ENCODE measurements at places on chromosomes 1 and 21.
A peak's percentile ranks its signal among the peaks of the same experiment; 100 is the strongest.

- DNase-seq: no peak
Observed at GRCh38 chr1:231883382-231883781, 256.8 kb downstream of the DISC1 start.

DNA sequence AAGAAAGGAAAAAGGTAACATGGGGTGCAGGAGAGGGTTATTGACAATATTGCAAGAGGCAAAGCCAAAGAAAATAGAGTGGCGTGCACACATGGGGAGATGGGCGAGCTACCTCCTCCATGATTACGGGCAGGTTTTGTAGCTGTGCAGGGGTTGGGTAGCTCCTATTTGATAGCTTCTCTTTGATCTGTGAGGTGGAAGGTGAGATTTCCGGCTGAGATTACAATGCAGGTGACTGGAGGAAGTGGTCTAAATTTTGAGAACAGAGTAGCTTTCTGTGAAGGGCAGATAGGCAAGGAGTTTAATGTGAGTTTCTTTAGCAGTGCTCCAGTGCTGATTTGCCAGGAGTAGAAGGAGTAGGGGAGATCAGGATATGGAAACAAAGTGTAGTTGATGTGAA, 263.4 kb downstream of the PLA2G4A start:
- no peak for DNase-seq

DNA sequence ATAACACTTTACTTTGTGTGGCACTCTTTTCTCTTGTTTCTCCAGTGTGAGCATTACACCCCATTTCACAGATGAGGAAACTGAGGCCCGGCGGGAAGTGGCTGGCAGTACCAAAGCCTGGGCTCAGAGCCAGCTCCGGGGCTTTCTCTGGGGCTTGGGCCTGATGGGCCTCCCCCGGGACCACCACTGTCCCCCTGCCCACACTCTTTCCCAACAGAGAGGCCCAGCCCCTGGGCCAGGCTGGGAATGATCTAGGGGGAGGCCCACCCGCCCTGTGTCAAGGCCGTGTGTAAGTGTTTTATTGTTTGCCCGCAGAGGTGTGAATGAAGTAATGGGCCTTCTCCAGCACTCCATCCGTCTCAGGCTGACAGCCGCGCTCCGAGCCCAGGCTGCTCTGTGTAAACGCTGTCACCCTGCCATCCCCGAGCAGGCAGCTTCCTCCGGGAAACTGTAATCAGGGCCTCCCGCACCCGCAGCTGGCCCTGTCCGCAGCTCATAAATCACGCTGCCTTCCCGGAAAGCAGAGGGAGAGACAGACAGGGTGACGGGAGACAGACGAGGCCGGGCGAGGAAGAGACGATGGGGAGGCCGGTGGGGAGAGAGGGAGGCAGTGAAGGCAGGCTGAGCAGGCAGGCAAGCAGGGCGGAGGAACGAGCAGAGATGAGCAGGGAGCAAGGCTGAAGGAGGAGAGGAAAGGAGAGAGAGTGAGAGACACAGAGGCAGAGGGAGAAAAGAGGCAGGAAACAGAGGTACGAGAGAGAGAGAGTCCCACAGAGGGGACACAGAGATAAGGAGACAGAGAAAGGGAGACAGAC, 109.7 kb upstream of the ZBTB40 start:
- peak; percentile 62 for DNase-seq

DNA sequence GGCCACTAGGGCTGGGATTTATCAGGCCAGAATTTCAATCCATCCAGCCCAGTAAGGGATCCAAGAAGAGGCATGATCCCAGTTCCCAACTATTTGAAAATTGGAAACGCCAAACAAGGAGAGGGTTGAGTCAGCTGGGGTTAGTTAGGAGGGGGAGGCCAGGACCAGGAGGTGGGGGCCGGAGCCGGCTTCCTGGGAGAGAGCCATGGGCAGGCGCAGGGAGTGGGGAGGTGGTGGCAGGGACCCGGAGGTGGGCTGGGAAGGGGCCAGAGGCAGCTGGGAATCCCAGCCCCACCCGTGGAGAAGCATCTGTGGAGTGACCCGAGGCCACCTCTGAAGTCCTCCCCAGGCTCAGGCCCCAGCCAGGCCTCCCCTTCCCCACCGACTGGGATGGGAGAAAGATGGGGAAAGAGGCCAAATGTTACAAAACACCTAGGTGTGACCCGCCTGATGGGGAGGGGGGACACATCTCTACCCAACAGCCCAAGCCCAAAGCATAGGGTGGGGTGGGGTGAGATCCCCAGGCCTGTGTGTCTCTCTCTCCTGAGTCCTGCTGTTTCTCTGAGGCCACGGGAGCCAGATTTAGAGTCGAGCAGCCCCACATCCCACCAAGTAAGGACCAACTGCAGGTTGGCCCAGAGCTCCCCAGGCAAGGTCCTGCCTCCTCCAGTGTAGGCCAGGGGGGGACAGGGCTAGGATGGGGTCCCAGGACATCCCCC, 10.1 kb downstream of the HSPG2 start:
- no peak for DNase-seq

- DNase-seq: peak; percentile 38
Observed at GRCh38 chr1:41467673-41468072, 16.8 kb downstream of the EDN2 start.

- no peak for DNase-seq
Observed at GRCh38 chr1:169970114-169970513, 76.4 kb upstream of the SCYL3 start.

DNA sequence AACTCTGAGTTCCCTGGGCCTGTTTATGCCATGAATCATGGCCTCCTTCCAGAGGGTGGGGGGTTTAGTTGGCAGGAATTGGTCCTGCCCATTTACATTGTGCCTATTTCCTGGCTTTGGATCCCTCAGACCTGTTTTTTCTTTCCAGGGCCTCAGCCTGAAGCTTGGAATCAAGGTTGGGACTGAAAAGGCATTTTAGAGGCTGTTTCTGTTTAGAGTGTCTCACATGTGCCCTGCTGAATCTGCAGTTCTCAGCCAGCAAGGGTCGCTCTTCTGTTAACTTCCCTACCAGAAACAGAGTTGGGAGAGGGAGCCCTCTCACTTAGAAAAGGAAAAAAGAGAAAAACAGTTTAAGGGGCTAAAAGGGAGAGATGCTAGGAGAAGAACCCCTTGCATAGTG, 191.1 kb downstream of the PTPRC start:
- no peak for DNase-seq

GRCh38 chr1:234960722-234961455, 167.7 kb downstream of the TOMM20 start:
- DNase-seq: peak; percentile 62

DNA sequence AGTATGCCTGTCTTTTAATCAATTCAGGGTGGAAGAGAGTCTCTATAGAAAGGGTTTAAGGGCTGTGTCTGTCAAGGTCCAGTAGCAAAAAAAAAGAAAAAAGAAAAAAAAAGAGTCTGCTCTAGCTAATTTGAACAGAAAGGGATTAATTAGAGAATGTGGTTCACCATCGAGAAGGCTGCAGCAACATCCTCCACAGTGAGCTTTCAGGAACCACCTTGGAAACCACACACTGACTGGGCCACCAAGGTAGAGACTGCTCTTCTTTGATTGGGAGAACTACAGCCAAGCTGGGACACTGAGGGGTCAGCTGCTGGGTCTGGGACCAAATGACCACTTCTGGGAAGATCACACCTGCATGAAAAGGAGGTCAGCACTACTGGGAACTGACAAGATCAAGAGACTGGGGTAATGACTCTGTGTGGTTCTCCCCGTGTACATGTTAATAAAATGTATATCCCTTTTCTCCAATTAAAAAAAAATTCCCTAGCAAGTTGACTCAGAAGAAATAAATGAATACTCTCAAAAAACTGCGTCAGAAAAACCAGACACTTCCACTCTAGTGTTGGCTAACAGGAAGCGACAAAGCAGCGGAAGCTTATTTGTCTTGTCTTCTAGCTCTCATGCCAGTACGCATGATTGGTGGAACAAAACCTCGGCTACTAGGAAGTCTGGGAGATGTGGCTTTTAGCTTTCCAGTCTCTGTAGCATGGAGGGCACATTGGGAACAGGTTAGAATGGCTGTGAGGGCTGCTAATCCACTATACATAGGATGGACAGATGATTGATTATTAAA, 60.0 kb upstream of the IVNS1ABP start:
- no peak for DNase-seq

- no peak for DNase-seq
Observed at GRCh38 chr1:206116191-206116872, 856 bp downstream of the AVPR1B start.

DNA sequence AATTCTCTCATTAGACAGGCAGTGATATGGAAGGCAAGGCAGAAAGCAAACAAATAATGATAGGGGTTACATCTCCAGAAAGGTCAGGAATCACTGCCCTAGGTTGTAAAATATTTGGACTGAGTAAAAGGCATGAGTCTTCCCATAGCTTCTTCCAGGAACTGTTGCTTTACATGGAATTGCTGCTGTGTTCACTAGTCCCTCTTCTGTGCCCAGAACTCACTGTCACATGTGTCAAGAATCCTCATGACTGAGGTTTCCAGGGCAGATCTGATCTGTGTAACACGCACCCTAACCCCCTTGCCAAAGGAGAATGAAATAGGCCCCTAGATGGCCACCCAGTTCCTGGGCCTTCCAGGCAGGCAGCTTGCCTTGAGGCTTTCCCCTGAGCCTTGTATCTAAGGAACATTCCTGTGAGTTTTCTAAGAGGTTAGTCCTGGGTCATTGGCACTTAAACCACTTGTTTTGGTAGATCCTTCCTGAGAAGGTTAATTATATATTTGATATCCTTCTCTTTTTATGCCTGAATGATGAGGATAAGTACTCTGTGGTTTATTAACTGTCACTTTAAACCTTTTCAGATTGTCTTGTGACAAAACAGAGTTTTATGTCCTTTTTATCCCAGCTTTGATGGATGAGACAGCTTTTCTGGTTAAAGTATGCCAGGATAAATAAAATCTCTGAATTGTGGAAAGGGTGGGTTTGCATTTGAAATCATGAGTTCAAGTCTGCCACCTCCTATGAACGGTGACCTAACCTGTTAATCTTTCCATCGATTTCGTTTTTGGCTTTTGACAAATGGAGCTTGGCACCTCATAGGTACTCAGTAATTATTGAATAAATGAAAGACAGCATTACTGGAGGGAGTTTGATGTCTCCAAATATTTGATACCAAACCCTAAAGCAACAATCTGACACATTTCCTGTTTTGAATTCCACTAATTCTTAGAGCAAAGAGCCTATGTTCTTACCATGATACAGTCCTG, 163.3 kb downstream of the DHRS3 start:
- DNase-seq: peak; percentile 60

GRCh38 chr1:145863282-145864018, 4.6 kb upstream of the PIAS3 start:
- DNase-seq: no peak

DNA sequence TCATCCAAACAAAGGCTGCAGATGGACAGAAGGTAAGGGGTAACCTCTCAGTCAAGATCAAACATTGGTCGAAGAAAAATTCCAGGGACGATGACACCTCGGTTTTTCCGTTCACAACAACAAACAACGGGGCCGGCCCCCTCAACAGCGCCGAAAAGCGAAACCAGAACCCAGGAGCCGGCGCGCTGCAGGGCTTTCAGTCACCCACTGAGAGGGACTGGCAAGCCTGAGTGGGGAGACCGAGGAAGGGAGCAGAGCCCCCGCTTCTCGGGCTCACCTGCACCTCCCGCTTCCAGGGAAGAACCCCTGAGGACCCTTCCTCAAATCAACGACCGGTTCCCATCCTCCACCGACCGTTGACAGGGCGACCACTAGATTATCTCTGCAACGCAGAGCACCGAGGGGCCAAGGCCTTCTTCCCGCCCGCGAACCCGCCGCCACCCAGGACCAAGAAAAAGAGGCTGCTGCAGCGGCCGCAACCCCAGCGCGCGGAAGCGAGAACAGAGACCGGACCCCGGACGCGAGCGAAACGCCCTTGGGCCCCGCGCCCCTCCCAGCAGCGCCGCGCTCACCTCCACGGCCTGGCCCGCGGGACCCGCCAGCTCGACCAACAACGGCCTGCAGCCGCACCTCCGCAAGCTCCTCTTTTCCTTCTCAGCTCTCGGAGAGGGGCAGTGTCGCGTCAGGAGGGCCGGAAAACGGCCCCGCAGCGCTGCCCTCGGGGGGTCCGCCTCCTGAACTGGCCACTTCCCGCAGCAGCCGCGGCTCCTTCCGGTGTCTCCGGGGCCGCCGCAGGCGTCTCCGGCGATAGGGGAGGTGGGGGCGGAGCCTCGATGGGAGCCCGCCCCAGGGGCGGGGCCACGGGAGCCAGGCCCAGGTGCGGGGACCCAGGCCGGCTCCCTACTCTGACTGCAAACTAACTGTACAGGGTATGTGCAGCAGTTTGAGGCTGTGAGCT, at the start of gene USP33:
Gene USP33, minus strand, starts transcription at position 782 of the 958 bp plus-strand sequence. CDS start 18,155 bp downstream, outside the sequence.
- peak; percentile 91 for DNase-seq

DNA sequence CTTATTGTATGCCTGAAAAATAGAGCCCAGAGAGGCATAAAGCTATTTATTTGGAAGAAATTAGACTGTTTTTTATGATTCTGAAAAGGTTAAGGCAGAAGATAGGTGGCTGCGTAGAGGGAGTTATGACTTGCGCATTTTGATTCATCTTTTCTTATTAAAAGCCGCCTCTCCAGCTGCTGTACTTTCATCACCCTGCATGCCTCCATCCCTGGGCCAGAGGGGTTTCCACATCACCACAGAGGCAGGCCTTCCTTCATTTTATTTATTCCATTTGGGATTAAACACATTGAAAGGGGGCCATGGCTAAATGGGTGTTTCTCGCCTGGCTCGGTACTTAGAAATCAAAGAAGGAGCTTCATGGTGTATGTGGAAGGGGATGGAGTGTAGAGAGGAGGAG, 14.6 kb upstream of the RGS8 start:
- no peak for DNase-seq

- DNase-seq: peak; percentile 65
Observed at GRCh38 chr1:206469933-206470691, at the start of gene IKBKE. TSS of gene IKBKE (plus strand) at chr1:206470476. CDS start at chr1:206473228, 2,752 bp downstream.

GRCh38 chr1:224512600-224513151, 78.1 kb upstream of the WDR26 start:
- DNase-seq: no peak

GRCh38 chr1:154886281-154887015, 16.4 kb upstream of the KCNN3 start:
- no peak for DNase-seq

- no peak for DNase-seq
Observed at GRCh38 chr1:99963041-99963795, 6.6 kb upstream of the SLC35A3 start.

GRCh38 chr1:235759336-235759735, 107.4 kb downstream of the LYST start:
- DNase-seq: no peak

- peak; percentile 65 for DNase-seq
Observed at GRCh38 chr1:157198619-157199420, 60.6 kb upstream of the ETV3 start.

- DNase-seq: no peak
Observed at GRCh38 chr1:147821883-147822282, 61.5 kb upstream of the GJA5 start.

- DNase-seq: no peak
Observed at GRCh38 chr1:206509612-206510257, 2.4 kb downstream of the RASSF5 start.

DNA sequence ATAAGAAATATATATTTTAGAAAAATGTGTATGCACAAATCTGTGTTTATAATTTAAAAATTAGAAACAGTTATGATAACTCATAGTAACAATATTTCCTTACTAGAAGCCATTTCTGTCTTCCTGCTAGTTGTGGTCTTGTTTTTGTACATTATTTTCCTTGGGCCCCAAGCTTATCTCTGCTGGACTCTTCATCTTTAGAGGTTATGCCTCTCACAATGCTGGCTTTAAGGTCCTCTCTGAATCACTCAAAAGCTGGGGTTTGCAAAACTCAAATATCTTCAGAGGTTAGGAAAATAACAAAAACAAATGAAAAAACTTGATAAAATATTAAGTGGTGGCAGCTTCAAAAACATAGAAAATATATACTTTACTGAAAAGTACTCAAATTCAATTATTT, 133.8 kb downstream of the PTPRC start:
- DNase-seq: no peak

GRCh38 chr1:212351588-212352362, 62.9 kb downstream of the PACC1 start:
- no peak for DNase-seq

- DNase-seq: no peak
Observed at GRCh38 chr1:5645929-5646328, 346.3 kb downstream of the NPHP4 start.
